ENCODE measurements at places on chromosomes 1 and 21. TPM values are rescaled to one million over a fixed set of nuclear protein-coding genes. Genes with fewer than 3 reads are reported as not detected.

Gene EPHB2
- 55.5 TPM for total RNA-seq

Gene AZIN2
- total RNA-seq: 3.9 TPM

Gene TMOD4
- total RNA-seq: 0.35 TPM

Gene NHLH1
- 0.04 TPM for total RNA-seq

Gene GJA8
- not detected for total RNA-seq

Gene DCST1
- total RNA-seq: not detected

DNA sequence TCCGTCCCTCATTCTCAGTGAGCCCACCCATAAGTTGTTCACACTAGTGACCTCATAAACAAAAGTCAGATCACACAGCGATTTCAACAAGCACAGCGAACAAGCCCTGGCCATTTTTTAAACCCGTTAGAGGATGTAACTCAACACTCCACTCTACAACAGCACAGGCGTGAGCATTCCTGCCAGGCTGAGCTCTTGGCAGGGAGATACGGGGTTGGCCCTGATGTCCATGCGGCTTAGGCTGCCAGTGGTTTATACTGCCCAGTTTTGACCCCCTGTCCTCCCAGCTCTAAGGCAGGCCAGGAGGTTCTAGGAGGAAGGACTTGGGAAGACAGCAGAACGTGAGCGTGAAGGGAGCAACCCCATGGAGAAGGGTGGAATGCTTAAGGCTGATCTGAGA, 35.0 kb downstream of the PARP1 start:
- DNase-seq: no peak

DNA sequence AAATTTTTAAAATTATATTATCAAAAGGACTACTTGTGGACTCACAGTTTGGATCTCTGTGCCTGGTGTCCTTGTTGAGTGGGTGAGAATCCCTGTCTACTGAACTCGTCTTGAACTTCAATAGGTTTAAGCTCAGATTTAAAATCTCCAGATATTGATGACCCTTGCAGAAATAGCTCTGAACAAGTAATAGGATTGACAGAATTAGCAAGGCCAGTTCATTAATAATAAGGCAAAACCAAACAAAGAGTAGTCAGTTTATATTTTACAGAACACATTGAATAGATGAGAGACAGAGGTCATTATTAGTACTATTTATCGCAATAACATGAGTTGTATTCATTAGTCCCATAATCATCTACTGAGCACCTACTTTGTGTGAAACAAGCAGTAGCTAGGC, at the start of gene PDC:
TSS of gene PDC (minus strand) at position 101 of the 400 bp plus-strand sequence. CDS start 11,655 bp downstream, outside the sequence.
- DNase-seq: no peak

DNA sequence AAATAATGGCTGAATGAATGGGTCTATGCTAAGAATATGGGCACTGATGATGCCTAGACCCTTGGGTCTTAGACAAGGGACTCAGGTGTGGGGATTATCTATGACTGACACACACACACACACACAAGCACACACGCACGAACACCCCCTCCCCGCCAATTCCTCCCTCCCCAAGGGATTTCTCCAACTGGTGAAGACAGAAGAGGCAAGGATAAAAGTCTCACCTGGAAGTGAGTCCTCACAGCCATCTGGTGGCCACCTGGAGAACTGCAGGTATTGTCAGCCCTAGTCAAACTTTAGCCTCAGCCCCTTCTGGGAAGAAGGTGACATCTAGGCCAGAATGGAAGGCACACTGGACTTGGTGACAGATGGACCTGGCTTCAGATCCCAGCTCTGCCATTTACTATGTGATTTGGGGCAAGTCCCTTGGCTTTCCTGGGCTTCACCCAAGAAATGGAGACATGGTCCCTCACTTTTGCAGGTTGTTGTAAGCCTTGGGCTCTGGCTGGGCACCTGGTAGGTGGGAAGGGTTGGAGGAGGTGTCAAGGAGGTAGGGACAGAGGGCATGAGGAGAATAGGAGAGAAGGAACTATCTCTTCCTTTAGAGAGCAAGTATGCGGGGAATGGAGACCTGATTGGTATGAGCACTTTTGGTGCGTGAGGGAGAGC, 4.0 kb upstream of the GPR3 start:
- DNase-seq: peak; percentile 34

DNA sequence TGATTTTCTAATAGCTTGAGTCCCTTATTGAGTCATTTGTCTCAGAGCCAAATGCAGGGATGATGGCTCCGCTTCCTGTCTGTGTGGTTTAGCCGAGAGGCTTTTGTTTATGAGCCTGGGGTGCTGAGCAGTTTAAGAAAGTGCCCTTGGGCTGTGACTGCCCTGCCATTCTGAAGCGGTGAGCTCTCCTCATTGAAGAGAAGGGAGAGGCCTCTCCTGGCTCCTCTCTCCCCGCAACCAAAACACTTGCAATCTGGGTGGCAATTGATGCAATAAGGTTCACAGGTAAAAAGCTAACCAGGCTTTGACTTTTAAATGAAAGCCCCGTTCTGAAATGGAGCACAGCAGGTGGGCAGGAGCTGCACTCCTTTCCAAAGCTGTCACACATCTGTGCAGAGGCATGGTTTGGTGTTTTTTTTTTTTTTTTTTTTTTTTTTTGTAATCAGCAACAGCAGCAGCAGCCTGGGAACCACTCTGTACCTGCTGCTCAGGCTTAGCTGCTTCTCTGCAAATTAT, 403.7 kb downstream of the SIPA1L2 start:
- DNase-seq: peak; percentile 74

GRCh38 chr1:51624855-51625254, 8.0 kb downstream of the OSBPL9 start:
- DNase-seq: peak; percentile 48

- no peak for DNase-seq
Measured at GRCh38 chr1:26994020-26994786, 711 bp downstream of the TRNP1 start.

- DNase-seq: no peak
Measured at GRCh38 chr1:47972864-47973432, 24.2 kb downstream of the TRABD2B start.

- no peak for DNase-seq
Measured at GRCh38 chr1:192491804-192492554, 83.6 kb upstream of the RGS1 start.

DNA sequence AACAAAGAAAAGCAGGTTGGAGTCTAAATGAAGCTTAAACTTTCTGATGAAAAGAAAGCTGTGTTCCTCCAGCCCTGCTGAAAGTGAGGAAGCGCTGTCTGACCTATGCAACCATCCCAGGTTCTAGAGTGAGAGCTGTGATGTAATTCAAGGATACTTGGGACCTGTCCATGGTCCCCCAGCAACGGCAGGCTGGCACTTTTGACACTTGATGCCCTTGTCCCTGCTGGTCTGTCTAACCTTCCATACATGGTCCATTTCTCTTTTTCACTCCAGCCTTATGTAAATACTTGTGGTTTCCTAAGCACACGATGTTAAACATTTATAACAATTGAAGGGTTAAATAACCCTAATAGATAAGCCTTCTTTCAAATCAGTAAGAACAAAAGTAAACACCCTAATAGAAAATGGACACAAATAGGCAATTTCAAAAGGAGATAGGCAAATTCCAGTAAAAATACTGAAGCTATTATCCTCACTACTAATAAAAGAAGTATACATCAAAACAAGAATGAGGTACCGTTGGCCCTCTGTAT, 17.7 kb upstream of the KDM4A start:
- DNase-seq: no peak

GRCh38 chr1:114386129-114387009, 124.6 kb downstream of the TRIM33 start:
- no peak for DNase-seq

DNA sequence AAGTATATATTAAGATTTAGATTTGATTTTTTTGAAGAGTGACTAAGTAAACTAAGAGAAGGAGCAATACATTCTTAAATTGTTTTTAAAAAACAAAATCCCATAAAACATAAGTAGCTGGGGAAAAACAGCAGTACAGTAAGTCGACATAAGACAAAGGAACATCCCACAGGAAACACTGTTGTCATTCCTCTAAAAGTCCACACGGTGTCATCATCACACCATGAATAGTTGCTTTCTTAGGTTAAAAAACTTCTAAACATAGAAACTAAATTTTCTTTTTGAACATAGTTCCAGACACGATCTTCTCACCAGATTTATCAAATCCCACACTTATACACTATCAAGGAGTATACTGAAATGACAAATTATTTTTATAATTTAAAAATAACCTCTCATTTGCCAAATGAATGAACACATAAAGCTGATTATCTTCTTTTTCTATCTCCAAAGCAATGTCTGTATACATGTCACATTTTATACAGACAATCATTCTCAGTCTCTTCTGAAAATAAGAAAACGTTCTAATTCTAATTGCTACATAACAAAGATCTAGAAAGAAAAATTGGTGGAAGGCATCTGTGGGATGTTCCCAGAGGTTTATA, 15.8 kb downstream of the ODF2L start:
- peak; percentile 43 for DNase-seq

DNA sequence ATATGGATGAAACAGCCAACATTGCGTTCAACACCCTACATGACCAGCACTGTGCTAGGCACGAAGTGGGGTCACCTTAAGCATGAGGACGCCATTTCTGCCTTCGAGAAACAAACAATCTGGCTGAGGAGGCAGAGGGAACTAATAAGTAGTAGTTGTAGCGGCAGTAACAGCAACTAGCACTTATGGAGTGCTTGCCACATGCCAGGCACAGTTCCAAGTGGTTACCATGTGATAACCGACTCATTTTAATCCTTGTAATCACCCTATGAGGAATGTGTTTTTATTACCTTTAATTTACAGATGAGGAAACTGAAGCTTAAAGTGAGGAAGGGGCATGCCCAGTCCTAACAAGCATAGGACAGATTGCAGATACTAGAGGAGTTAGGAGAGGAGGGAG, 33.7 kb downstream of the KCND3 start:
- DNase-seq: no peak

GRCh38 chr1:206035027-206035426, 11.3 kb upstream of the CTSE start:
- no peak for DNase-seq

GRCh38 chr1:18965206-18966173, 9.0 kb upstream of the IFFO2 start:
- peak; percentile 73 for DNase-seq

GRCh38 chr1:66943361-66943969, 18.7 kb downstream of the MIER1 start:
- no peak for DNase-seq

- no peak for DNase-seq
Measured at GRCh38 chr1:17348593-17349234, 23.3 kb upstream of the PADI6 start.

DNA sequence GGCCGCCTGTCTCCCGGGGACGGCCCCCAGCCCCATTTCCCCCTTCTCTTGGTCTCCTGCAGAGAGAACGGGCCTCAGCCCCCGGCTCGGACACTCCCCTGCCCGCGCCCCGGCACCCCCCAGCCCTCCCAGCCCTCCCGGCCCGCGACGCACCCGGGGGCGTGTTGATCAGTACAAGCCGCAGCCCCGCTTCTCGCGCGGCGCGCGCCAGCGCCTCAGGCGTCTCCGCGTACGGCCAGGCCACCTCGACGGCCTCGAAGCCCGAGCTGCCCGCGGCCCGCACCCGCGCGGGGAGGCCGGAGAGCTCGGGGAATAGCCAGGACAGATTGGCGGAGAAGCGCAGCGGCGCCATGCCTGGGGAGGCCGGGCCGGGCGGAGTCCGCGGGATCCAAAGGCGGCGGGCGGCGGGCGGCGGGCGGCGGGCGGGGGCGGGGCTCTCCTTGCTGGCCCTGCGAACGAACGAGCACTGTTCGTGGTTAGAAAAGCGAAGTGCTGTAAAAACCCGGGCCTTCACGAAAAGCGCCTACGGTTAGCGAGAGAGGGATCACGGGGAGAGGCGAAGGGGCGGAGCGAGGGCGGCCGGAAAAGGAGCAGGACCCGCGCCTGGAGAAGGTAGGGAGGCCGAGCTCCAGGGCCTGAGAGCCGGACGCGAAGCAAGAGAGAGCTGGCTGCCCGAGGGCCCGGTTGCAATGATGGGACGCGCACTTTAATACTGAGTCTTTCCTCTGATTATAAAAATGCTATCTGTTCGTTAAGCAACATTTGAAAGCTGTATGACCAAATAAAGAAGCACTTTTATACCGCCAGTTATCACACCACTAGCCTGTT, at the start of gene HYI:
TSS of gene HYI (minus strand) at position 490 of the 828 bp plus-strand sequence. CDS start at position 352, 138 bp downstream.
- DNase-seq: peak; percentile 94

- no peak for DNase-seq
Measured at GRCh38 chr1:99397863-99398262, 133.6 kb downstream of the PLPPR4 start.

DNA sequence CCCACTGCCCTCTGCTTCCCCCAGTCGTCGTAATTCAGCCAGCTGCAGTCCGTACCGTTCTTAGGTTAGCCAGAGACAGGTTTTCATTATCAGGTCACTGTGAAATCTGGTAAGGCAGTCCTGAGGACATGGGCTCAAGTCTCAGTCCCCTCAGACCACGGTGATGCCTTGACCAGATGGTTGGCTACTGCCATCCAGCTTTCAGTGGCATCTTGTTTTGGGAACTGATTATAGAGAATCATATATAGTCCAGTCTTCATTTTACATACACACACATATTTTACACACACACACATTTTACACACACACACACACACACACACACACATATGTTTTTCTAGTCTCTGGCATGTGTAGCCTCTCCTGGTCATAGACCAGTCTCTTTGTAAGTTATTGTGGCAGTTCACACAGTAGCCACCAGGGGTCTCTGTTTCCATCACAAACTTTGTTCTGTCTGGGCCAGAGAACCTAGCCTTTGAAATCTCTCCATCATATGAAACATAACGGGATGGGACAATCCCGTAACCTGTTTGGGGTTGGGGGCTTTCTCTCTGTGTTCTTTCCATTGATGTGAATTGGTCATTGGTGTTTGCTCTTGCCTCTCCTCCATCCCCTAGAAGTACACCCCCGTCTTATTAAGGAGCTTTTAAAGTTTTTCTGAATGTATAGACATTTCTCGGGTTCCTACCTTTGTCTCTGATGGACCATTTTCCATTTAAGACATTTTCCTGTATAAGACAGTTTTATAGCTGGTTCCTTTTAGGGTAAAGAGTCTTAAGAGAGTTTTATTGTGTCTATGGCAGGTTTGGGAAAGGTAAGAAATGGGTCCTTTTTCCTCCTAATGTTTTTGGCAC, 8.4 kb upstream of the IKBKE start:
- DNase-seq: peak; percentile 37

DNA sequence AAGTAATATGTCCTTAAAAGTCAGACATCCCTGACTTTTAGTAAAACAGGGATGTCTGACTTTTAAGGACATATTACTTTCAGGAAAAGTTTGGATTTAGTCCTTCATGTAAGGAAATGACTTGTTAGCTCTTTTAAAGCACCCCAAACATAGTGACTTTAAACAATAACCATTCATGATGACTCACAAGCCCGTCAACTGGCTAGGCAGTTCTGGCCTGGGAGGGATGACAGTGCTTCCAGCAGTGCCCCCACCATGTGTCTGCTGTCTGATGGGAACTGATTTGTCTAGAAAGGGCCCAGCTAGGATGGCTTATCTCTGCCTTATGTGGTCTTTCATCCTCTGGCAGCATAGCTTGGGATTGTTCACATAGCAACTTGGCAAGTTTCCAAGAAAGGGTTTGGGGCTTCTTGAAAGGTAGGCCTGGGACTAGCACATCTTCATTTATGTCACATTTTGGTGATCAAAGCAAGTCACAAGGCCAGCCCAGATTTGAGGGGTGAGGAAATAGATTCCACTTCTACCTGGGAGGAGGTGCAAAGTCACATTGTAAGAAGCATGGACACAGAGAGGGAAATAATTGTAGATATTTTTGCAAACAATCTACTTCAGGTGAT, 143.5 kb downstream of the C1orf94 start:
- DNase-seq: no peak

All from H4 (cell line).